Posterior cingulate gyrus (tissue), 11 donors: ENCODE measurements at places on chromosomes 3 and 15.

DNA sequence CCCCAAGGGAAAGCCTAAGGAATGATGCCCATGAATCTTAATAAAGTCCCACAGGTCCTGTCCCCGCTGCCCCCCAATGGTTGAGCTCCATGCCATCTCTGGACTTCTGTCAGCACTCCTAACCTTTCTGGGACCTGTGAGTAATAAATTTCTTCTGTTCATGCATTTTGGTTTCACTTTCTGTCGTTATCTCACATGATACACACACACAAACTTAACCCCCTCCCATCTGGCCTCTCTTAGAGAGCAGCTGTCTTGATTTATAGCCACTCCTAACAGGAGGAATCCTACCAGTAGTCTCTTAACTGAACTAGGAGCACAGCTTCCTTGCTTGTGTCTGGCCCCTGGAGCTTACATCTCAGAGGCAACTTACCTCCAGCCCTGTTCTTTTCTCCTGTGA is 82.7 kb upstream of the SELENOK start:
- no peak for DNase-seq

DNA sequence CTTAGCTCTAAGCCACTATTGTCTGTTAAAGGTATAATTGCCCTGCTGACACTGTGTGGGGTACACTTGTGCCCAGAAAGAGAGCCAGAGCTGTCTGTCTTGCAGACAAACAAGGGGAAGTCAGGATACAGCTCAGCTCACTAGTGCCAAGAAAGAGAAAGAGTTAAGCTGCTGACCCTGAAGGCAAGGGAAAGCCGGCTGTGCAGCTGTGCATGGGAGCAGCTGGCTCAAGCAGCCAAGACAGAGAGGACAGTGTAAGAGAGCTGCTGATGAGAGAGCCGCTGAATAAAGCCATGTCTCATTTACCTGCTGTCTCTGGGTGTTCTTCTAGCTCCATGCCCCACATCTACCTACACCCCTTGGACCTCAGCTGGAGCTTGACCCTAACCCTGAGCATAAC is 428.1 kb upstream of the NAALADL2 start:
- no peak for DNase-seq

- DNase-seq = no peak
Measured at GRCh38 chr15:70093070-70093469, 4.6 kb downstream of the TLE3 start.

GRCh38 chr15:81024265-81024872 is 23.6 kb downstream of the TLNRD1 start:
- no peak for DNase-seq

DNA sequence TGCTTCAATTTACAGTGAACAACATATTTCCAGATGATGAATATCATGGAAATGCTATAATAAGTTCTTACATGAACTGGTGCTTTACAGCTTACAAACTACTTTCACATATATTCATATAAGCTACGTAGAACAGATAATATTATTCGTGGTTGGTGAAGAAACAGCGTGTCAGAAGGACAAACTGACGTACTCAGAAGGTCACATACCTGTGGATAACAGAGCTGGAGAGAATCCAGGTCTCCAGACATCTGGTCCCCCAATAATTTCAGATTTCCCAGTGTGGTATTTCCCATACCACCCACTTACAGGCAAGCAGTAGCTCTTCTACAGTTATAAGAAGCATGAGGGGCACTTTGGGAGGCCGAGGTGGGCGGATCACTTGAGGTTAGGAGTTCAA is 156.6 kb downstream of the PLD1 start:
- no peak for DNase-seq

- no peak for DNase-seq
Measured at GRCh38 chr3:158107605-158108444, 1.6 kb upstream of the SHOX2 start.

DNA sequence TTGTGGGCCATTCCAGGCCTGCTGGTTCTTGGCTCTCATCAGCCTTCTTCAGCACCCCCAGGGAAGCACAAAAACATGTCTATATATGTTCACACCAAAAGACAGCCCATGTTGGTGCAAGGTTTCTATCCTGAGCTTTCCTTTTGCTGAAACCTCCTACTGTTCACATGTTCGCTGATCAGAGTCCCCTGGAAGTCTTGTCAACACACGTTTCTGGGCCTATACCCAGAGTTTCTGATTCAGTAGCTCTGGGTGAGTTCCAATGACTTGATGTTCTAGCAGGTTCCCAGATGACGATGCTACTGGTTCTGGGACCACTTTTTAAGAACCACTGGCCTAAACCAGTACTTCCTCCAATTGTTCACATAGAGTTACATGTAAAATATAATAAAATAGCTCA is 46.0 kb downstream of the SUCNR1 start:
- DNase-seq = no peak

GRCh38 chr3:97658668-97659285 is 105.8 kb upstream of the ARL6 start:
- DNase-seq = no peak

DNA sequence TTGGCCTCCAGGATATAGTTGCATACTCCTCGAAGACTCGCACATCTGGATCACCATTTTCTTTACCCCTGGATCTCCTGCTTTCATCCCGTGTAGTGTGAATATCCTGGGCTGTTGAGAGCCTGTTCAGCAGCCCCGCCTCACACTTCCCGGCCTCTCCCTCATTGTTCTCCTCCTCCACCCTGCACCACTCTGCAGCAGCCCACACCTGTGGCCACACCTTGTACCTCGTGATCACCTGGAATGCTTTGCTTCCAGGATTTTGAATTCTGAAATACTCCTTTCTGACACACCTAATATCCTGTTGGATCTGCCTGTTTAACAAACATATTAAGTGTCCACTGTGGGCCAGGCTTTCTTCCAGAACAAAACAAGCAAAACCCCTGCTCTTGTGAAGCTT is 14.4 kb downstream of the ABHD17C start:
- DNase-seq = no peak

DNA sequence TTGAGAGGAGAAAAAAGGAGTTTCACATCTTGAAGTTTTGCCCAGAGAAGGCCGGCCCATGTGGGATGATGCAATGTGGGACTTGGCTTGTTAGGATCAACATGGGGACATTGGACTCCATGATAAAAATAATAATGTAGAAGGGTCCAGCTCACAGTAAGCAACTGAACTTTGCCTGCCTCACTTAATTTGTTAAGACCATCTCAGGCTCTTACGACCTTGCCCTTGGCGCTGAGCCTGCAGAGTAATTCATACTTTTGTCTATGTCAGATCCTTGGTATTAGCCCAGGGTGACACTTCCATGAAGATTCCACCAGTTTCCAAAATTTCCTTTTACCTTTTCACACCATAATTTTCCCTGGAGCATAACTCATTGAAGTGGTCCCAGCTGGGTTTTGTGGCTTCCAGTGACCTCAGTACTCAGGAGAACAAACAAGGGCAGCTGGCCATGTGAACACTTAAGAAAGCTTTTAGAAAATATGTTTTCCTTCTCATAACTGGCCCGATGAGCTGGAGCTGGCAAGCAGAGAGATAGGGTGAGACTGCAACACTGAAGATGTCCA is 315.4 kb upstream of the RASGRP1 start:
- DNase-seq = no peak

DNA sequence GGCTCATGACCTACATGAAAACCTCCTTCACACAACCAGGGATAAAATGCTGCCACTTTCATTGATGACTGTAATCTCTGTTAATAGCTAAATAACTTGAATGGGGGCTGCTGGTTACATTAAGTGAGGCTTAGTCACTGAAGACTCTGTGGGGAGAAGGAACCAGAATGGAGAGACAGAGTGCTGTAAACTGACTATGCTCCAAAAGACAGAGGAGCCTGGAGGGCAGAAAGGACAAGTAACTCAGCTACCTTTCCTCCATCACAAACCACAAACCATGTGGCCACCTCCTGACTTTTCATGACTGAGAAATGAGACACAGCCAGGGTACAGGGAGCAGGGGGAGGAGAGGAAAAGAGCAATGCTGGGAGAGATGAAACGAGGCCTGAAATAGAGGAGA is 97.1 kb upstream of the TRIM42 start:
- DNase-seq = no peak

DNA sequence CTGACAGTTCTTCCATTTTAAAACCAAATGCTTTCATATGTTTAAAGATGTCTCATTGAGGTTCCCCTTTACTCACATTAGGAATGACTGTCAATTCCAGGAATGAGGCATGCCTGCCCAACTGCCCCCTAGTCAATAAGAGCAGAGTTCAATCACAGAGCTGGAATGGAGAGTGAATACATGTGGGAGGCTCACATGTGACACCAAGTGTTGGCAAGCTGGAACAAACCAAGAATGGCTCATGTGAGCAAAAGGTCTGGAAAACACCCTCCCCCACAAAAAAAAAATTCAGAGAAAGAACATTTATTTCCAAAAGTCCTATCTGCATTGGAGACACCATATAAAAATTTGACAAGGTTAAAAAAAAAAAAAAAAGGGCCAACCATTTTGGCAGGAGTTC is 3.7 kb downstream of the PBRM1 start:
- no peak for DNase-seq

- DNase-seq = no peak
Measured at GRCh38 chr3:112607863-112608262, 33.1 kb downstream of the CCDC80 start.

GRCh38 chr15:43748376-43748775 is 2.1 kb downstream of the PDIA3 start:
- DNase-seq = no peak

DNA sequence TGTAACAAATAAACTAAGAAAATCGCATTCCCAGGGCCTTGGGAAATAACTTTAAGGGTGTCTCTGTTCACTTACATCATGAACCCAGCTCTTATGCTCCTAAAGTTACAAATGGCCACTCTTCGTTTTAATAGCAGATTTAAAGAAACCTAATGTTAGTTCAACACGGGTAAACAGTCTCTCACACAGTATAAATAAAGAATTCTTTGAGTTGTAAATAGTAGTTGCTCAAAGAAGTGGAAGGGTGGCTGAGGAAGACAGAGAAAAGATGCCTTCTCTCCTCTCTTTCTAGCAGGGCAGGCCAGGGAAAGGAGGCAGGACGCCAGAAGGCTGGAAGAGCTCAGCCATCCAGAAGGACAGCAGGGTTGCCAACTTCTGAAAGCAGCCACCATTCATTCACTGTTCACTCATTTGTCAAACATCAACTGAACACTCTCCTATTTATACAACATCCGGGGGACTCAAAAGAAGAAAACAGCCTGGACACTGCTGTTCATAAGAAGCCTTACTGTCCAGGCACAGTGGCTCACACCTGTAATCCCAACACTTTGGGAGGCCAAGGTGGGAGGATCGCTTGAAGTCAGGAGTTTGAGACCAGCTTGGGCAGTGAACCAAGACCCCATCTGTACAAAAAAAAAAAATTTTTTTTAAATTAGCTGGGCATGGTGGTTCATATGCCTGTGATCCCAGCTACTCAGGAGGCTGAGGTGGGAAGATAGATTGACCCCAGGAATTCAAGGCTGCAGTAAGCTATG is 47.3 kb downstream of the WWTR1 start:
- DNase-seq = peak; percentile 57

DNA sequence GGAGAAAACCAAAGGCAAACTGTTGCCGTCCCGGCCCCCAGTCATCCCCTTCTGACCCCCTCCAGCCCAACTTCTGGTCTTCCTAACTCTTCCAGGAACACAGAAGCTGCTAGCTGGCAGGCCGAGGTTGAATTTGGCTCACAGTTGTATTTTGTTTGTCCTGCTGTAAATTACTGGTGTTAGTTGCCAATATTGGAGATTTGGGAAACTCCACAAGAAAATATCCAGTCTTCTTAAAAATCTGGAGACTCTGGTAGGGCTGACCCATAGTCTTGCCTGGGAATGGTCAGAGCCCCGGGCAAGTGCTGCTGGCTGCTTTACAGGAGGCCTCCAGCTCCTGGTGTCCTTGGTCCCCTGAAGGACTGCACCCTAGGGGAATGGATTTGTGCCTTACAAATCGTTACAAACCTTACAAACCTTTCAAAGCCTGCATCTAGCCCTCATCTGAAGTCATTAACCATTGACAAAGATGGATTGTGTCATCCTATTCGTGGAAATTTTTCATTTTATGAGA is 112.0 kb upstream of the MCTP2 start:
- no peak for DNase-seq

- no peak for DNase-seq
Measured at GRCh38 chr3:52182196-52182595, 15.8 kb upstream of the ALAS1 start.

GRCh38 chr3:176953106-176954060 is 243.9 kb downstream of the TBL1XR1 start:
- no peak for DNase-seq

GRCh38 chr3:184099806-184100686 is 3.2 kb downstream of the HTR3E start:
- no peak for DNase-seq

- DNase-seq = no peak
Measured at GRCh38 chr3:192296845-192297244, 430.5 kb downstream of the FGF12 start.
